ENCODE measurements at places on chromosomes 5 and 9. TPM values are rescaled to one million over a fixed set of nuclear protein-coding genes. Genes with fewer than 3 reads are reported as not detected.

DNA sequence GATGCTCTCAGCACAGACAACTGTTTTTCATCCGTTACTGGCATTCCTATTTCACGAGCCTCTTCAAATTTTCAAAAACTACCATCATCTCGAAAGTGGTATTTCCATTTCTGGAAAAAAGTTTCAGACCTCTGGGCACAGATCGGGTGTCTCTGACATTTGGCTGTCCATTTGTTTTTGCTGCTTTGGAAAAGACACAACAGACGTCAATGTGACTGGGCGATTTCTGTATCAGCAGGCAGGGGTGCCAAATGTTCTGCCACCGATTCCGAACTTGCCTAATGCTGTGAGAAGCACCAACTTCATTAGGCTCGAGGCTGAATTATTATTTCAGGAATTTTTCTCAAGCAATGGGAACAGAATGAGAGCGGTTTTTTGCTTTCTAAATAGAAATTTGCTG, 105.6 kb downstream of the ARSB start:
- no peaks in the 10 kb centered on the region for H3K4me1 ChIP-seq
- H3K27me3 ChIP-seq, result no peaks in the 10 kb centered on the region
- H3K27ac ChIP-seq, result no peak overlapping the region
- DNase-seq, result no peak
- peaks cover 6% of the 10 kb centered on the region for H3K36me3 ChIP-seq
- H3K4me3 ChIP-seq, result no peak overlapping the region

GRCh38 chr9:112006361-112007020, 109.9 kb downstream of the UGCG start:
- peaks cover 5% of the 10 kb centered on the region for H3K4me1 ChIP-seq
- H3K4me3 ChIP-seq, result no peak overlapping the region
- no peaks in the 10 kb centered on the region for H3K36me3 ChIP-seq
- H3K27me3 ChIP-seq, result no peaks in the 10 kb centered on the region

DNA sequence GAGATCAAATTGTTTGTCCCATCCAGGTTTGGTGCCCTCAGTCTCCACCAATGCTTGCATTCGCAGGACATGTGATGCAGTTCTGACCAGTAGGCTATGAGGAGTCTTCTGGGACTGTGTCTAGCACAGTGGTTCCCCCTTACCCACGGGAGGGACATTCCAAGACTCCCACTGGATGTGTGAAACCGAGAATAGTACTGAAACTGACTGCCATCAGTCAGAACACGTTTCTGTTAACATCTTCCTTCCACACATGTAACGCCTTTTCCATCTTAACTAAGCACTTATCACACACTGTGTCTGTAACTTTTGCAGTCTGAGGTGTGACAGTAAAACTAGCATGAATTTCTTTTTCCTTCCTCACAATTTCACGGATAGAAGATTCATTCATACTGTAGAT, 74.7 kb downstream of the PTTG1 start:
- H3K4me1 ChIP-seq, result peaks cover 22% of the 10 kb centered on the region
- H3K36me3 ChIP-seq, result no peaks in the 10 kb centered on the region
- no peaks in the 10 kb centered on the region for H3K27me3 ChIP-seq
- H3K4me3 ChIP-seq, result no peak overlapping the region
- no peak for DNase-seq
- H3K27ac ChIP-seq, result no peak overlapping the region

DNA sequence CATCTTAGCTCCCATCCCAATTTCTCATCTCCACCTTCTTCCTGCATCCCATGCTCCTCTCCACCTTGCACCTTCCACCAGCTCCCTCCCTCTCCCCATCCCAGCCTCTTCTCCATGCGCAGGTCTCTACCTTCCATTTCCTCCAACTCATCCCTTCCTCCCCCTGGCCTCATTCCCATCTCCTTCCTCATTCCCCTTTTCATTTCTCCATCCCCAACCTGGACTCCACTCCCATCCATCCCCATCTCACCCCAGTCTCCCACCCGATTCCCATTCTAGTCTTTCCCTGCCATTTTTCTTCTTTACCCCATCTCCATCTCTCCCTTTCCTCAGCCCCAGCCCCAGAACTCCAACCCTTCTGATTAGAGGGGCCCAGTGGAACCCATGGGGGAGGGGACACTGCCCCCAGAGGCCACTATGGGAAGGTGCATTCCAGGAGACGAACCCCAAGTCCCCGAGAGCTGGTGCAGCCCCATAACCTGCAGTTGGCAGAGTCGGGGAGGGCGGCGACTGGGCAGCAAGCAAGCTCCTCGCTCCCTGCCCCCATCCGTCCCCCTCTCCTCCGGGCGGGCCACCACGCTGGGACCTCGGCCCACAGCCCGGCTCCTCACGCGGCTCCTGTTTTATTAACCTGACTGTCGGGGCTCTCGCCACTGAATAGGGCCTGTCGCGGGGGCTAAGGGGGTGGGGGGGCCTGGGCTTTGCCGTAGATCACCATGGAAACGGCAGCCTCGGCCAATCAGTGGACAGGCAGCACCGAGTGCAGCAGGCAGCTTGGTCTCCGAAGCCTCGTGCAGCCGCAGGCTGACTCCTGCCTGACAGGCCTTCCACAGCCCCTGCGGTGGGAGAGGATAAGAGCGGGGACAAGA, 66.7 kb downstream of the PCDH1 start:
- H3K27me3 ChIP-seq, result peaks cover 2% of the 10 kb centered on the region
- H3K27ac ChIP-seq, result no peak overlapping the region
- peak; percentile 9 for DNase-seq
- no peaks in the 10 kb centered on the region for H3K36me3 ChIP-seq
- H3K4me1 ChIP-seq, result no peaks in the 10 kb centered on the region
- no peak overlapping the region for H3K4me3 ChIP-seq

DNA sequence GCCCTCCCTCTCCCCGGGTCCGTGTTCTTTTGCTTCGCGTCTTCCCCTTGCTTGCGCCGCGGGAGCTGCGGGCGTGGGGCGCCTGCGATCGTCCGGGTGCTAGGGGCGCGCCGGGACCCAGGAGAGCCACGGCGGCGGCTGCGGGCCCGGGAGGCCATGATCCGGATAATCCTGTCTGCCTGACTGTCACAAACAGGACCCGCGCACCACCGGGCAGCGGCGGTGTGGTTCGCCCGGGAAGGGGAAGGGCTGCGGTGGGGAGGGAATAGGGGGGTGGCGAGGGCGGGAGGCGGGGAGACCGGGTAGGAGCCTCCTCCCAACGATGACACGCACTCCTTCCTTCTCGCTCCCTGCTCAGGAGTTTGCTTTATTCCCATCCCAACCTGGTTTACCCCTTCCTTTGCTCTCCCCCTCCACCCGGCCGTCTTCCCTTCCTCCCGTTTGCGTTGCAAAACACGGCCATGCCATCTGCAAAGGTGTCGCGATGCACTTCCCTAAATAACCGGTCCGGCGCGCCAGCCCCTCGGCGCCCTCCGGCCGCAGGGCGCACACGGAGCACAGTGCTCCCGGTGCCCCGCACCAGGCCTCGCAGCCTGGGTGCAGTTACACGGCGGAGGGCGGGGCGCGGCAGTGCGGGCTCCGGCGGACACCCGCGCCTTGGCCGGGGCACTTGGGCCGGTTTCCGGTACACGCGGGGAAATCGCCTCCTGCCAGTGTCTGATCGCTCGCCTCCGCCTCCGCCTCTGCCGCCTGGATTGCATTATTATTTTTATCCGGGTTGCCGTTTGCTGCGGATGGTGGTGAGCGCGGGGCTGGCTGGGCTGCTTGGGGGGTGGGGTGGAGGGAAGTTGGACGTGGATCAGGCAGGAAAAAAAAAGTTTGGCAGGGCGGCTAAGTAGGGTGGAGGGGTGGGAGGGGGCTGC, 1.5 kb downstream of the SMARCA2 start:
- H3K36me3 ChIP-seq, result no peaks in the 10 kb centered on the region
- H3K27ac ChIP-seq, result peak overlapping the region; percentile 67
- peaks cover 19% of the 10 kb centered on the region for H3K4me1 ChIP-seq
- H3K27me3 ChIP-seq, result peaks cover 21% of the 10 kb centered on the region
- DNase-seq, result peak; percentile 45
- H3K4me3 ChIP-seq, result peak overlapping the region; percentile 84

- H3K27me3 ChIP-seq, result no peaks in the 10 kb centered on the region
- DNase-seq, result no peak
- H3K27ac ChIP-seq, result no peak overlapping the region
- H3K36me3 ChIP-seq, result no peaks in the 10 kb centered on the region
These were observed 238.9 kb downstream of the NR3C1 start for GRCh38 chr5:143164557-143164956.

BARHL1 gene
- total RNA-seq, result not detected

SLCO4C1 gene
- 9.6 TPM for total RNA-seq

All from HepG2 (cell line).